ENCODE measurements at places on chromosomes 11 and 22. TPM values are rescaled to one million over a fixed set of nuclear protein-coding genes. Genes with fewer than 3 reads are reported as not detected.

P2RX3 gene
- 0.50 TPM for total RNA-seq

DUSP8 gene
- 0.23 TPM for total RNA-seq

SEZ6L gene
- 0.03 TPM for total RNA-seq

DNA sequence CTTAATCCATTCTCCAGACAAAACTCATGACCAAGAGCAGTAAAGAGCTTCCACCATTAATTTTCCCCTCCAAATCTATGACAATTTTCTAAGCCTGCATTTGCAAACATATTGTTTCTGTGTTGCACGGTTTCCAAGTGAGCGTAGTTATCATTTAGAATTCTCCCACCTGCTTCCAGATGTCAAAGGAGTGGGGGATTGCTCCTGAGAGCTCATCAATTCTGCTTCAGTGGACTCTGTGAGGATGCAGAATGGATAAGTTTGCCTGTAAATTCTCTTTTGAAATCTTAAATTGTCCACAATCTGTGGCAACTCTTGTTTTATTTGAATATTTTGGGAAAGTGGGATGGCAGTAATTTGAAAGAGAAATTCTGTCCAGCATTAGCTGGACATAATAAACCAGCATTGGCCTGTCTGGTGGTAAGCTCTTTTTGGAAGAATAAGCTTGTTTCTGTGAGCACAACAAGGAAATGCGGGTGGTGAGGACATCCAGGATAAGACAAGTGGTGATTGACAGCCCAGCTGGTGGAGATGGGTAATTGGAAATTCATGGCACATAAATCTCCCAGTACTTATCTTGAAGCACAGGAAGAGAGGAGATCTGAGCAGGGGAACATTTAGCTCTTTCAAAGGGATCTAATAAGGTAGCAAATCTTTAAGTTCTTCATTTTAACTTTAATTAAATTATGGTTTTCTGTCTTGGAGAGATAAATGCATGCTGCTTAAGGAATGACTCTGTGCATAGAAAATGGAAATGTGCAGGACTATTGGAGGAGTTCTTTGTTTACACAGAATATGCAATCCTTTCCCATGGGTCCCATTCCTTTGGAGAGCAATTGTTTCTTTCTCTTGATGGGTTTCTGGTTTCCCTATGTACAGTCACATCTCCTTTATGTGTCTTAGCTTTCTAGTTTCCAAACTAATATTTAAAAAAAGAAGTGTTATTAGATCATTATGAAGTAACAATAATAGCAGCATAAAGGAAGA is 73.2 kb downstream of the FAT3 start:
- no peak for DNase-seq

GRCh38 chr11:19460718-19461405 is 220.1 kb upstream of the E2F8 start:
- no peak for DNase-seq

- no peak for DNase-seq
Measured at GRCh38 chr22:37312549-37313183, 30.4 kb downstream of the CYTH4 start.

GRCh38 chr22:42664976-42665831 is 16.0 kb upstream of the CYB5R3 start:
- DNase-seq = no peak

GRCh38 chr11:83037877-83038276 is 33.8 kb downstream of the RAB30 start:
- DNase-seq = no peak

DNA sequence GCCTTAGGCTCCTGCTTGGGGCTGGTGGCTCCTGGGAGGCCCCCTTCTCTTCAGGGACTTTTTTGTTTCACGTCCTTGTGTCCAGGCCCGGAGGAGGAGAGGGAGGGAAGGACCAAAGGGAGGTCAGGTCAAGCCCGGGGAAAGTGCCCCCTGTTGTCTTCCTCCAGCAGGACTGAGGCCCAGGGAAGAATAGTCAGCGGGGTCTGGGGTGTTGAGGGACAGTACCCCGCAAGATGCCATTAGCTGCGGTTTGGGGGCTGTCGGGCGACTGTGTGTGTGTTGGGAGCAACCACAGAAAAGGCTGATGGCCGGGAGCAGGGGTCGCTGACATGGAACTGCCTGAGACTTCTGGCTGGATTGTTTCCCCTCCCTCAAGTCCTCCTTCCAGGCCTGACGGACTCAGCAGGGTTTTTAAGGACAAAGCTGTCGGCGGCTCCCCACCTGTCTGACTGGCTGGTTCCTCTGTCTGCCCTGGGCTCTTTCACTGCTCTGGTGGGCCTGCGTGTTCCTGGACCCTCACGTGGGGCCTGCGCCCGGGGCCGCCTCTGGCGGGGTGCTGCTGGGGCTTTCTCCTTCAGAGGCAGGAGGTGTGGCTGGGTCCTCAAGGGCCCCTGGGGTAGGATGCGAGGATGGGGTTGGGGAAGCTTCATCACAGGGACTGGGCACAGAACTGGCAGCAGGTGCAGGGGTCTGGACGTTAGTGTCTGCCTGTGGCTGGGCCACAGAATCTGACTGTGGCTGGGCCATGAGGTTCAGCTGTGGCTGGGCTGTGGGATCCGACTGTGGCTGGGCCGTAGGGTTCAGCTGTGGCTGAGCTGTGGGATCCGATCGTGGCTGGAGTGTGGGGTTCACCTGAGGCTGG is 1.5 kb downstream of the GPR152 start:
- no peak for DNase-seq

- DNase-seq = no peak
Measured at GRCh38 chr22:17647991-17648390, 9.4 kb downstream of the BCL2L13 start.

- DNase-seq = no peak
Measured at GRCh38 chr11:65536412-65537295, 11.8 kb downstream of the SCYL1 start.

DNA sequence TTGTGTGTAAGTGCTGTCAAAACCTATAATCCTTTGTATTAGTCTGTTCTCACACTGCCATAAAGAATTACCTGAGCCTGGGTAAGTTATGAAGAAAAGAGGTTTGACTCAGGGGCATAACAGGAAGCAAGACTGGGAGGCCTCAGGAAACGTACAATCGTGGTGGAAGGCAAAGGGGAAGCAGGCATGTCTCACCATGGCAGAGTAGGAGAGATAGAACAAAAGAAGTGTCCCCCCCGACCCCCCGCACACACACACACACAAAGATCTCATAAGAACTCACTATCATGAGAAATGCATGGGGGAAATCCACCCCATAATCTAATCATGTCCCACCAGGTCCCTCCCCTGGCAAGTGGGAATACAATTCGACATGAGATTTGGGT is 2.3 kb upstream of the USP28 start:
- no peak for DNase-seq

DNA sequence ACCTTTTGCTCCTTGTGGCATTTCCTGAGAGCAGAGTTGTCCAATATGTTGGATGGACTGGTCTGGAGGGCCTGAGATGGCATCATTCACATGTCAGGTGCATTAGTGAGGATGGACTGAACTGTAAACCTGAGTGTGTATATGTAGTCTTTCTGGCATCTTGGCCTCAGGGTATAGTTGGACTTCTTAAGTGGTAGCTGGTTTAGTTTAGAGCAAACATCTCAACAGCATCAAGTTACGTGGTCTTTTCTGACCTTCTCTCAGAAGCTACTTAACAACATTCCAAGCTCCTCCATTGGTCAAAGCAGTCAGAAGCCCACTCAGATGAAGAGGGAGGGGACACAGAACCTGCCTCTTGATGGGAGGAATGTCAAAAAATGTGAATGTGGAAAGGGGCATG is 829.9 kb downstream of the METTL15 start:
- DNase-seq = no peak

Data from left lobe of liver (tissue), 2 donors.